Endothelial cell of umbilical vein (primary cell): ENCODE measurements at places on chromosomes 11 and 22. TPM values are rescaled to one million over a fixed set of nuclear protein-coding genes. Genes with fewer than 3 reads are reported as not detected.

DNA sequence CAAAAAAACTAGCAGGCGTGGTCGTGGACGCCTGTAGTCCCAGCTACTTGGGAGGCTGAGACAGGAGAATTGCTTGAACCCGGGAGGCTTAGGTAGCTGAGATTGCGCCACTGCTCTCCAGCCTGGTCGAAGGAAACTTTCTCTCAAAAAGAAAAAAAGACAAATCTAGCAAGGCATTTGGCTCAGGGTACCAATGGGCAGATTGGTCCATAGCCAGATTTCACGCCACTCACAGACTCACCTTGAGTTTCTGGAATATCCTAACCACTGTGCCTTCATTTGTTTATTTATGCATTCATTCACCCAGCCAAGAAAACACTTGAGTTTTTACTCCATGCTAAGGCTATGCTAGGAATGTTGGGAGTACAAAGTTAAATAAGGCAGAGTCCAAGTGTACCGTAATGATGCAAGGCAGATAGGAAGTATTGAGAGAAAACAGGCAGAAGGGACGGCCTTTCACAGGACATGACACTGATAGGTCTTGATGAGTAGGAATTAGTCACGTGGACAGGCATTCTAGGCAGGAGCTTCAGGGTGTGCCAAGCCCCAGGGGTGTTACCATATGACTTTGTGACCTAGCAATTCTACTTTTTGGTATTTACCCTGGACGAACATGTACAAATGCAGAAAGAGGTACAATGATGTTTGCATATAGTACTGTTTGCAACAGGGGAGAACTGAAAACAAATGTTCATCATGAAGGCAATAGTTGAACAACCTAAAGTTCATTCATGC, 3.0 kb upstream of the PACSIN3 start:
- no peak for DNase-seq
- H3K4me3 ChIP-seq, result no peak overlapping the region
- H3K4me1 ChIP-seq, result peaks cover 16% of the 10 kb centered on the region
- H3K36me3 ChIP-seq, result no peaks in the 10 kb centered on the region
- peaks cover 3% of the 10 kb centered on the region for H3K27me3 ChIP-seq

DNA sequence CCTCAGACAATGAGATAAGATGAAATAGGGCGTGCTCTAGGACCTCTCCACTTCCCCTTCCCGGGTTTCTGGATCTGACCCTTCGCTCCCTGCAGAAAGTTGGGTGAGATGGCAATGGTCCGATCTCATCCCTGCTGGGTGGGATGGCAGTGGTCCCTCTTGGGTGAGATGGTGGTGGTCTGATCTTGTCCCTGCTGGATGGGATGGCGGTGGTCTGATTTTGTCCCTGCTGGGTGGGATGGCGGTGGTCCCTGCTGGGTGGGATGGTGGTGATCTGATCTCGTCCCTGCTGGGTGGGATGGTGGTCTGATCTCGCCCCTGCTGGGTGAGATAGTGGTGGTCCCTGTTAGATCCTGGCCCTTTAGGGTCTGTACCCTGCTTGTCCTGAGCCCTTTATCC, 21.3 kb downstream of the ST14 start:
- H3K36me3 ChIP-seq, result no peaks in the 10 kb centered on the region
- no peak for DNase-seq
- no peak overlapping the region for H3K4me3 ChIP-seq
- H3K27me3 ChIP-seq, result no peaks in the 10 kb centered on the region
- H3K4me1 ChIP-seq, result no peaks in the 10 kb centered on the region
- H3K27ac ChIP-seq, result no peak overlapping the region

- no peak overlapping the region for H3K27ac ChIP-seq
- no peak for DNase-seq
- H3K4me3 ChIP-seq, result no peak overlapping the region
Measured at GRCh38 chr11:8207080-8208000, 38.5 kb upstream of the RIC3 start.

CCDC73 gene
- total RNA-seq, result not detected in 2 replicates

RBMXL2 gene
- 0.51 TPM in 1 of 2 replicates, not detected in the other for total RNA-seq

NTM gene
- 1.00 and 1.0 TPM in 2 replicates for total RNA-seq

DGCR6 gene
- 0.44 and 0.95 TPM in 2 replicates for total RNA-seq
